ENCODE measurements at places on chromosomes 1 and 21.
A peak's percentile ranks its signal among the peaks of the same experiment; 100 is the strongest.

DNA sequence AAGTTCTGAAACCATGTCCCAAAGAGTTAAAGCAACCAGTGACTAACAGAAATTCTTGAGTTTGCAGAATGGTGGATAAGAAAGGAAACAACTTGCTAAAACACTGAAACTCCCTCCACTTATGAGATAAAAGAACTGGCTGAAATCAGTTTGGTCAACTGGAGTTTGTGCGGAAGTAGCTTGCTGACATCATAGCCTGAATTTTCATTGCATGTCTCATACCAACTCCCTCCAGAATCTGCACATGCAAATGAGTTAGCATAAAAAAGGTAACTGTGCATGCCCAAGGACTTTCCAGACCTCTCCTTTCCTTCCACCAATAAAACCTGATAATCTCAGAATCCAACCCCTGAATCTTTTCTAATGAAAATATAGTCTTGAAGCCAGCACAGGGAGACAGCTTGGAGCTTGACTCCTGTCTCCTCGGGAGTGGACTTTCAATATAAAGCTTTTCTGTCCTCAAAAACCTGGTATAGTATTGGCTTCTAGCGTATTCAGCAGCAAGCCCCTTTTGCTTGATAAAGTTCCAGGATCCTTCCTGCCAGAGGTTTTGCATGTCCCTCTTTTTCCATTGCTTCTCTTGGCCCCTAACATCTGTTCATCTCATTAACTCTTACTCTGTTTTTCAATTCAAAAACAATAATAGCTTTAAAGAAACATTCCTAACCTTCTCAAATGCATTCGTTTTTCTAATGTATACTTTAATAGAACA is 785.8 kb upstream of the ADGRL4 start:
- DNase-seq = no peak

DNA sequence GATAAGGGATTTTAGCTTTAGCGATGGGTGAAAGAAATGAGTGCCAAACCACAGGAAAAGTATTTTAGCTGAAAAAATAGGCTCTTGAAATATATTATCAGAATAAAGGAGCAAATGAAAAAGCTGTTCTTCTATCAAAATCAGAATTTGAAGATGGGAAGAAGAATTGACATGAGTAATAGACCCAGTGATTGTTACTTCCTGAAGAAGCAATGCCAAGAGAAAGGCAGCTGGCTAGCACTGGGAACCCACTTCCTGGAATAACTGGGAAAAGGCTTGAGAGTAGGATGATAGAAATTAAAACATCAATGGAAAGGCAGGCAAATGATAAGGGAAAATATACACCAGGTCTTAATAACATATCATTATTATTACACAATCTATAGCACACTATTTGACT is 29.9 kb upstream of the LYPLAL1 start:
- peak; percentile 23 for DNase-seq

DNA sequence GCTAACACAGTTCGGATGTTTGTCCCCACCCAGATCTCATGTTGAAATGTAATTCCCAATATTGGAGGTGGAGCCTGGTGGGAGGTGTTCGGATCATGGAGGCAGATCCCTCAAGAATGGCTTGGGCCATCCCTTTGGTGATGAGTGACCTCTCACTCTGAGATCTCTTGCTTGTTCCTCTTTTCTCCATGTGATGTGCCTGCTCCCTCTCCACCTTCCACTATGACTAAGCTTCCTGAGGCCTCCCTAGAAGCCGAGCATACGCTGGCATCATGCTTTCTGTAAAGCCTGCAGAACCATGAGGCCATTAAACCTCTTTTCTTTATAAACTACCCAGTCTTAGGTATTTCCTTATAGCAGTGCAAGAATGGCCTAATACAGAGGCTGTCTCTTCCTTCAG is 8.1 kb upstream of the PLA2G5 start:
- no peak for DNase-seq

- DNase-seq = no peak
These were observed 44.7 kb downstream of the ETS2 start for GRCh38 chr21:38850277-38850951.

- DNase-seq = no peak
These were observed 19.3 kb upstream of the ACBD6 start for GRCh38 chr1:180521474-180522212.

DNA sequence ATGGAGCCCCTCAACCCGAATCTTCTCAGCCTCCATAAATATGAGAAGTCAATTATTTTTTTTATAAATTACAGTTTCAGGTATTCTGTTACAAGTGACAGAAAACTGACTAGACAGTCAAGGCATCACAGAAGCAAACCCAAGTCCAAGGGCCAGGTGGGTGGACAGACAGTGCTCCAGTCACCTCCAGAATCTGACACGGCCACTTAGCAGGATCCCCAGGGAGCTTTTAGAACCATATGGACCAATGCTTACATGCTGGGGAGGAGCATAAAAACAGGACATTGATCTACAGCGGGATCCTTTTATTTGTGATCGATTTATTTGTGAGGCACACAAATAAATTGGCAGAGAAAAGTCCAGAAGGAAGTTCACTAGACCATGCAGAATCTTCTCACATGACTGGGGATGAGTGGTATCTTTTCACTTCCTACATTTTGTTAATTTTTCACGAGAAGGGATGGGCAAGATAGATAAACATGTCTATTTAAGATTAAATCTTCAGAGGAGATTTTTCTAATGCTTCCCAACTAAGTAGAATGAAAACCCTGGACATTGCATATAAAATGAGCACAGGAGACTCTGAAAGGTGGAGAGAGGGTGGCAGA is 15.0 kb downstream of the ZNF496 start:
- DNase-seq = no peak

DNA sequence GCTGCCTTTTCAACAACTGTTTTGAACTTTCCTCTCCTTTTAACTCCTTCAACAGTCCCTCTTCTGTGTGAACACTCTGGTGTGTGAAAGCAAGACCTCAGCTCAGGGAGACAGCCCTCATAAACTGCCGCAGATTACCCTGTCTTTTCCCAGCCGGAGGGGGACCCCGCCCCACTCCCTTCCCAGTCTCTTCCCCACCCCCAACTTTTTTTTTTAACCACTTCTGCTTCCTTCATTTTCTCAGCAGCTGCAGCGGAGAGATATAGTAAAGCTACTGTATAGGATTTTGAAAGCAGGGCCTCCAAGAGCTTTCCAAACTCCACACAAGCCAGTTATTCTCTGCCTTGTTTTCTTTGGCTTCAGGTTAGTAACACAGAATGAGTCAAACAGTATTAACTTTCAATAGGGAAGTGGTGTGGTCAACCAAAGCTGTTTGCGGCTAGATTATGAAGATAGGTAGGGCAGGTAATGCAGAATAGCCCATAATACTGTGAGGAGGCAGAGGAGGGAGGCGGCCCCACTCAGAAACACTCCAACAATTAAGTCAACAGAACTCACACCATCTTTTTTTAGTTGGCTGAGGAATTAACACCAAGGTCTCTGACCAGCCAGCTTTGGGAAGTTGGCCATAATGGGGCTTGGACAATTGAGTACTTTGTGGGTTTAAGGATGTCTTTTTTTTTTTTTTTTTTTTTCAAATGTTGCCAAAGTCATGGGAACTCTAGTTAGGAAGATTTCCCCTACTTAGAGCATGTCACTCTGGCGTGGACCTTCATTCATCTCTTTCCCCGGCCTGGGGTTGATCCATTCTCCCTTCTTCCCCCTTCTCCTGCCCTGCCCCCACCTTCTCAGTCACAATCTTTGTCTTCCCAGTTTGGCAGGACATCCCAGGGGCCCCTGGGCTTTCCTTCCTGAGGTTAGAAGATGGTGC is 177.0 kb downstream of the CLIC6 start:
- DNase-seq = peak; percentile 64

DNA sequence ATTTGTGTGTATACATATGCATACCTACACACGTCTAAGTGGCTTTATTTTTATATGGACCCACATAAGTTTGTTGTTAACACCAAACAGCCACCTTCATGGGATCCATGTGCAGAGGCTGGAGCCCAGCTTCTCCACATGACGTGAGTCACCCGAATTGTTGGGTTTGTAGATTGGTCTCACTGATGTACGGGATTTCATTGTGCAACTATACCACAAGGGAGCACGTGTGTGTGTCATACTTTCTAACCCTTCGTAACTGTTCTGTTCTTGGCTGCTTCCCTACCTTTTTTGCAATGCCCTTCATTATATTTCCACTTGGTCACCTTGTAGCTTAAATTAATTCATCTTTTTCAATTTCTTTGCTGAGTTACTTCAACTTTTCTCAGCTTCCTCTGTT is 21.0 kb downstream of the SPRTN start:
- DNase-seq = no peak

- DNase-seq = no peak
These were observed 40.9 kb upstream of the IKBKE start for GRCh38 chr1:206429421-206429820.

GRCh38 chr1:25537153-25537831 is 6.1 kb upstream of the LDLRAP1 start:
- no peak for DNase-seq

DNA sequence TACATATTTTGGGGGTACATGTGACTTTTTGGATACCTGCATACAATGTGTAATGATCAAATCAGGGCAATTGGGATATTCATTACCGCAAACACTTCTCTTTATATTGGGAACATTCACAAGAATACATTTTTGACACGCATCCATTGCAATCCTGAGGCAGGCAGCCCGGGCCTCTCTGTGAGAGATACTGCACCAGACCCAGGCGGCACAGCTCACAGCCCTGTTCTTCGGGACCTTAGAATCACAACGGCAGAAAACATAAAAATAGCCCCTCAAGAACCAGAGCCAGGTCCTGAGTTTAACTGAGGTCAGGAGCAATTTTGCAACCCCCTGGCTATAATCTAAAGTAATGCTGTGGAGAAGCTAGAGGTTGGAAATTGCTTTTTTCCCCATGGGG is 90.8 kb upstream of the PGBD5 start:
- no peak for DNase-seq

DNA sequence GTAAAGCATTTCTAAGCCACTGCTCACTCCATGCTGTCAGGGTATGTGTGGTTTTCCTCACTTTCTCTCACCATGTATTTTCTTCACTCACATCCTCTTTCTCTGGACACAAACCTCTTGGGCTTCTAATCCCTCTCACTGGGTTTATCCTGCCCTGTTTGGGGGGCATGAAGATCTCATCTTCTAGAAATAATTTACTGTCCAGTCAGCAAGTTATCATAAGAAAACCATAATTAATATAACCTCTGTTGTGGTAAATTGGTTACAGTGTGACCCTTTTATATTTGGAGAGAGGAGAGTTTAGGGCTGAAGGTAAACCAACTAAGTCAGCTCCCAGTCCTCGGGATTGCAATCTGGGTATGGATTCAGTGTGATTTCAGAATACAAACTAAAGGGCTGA is 213.8 kb upstream of the PROX1 start:
- DNase-seq = no peak

DNA sequence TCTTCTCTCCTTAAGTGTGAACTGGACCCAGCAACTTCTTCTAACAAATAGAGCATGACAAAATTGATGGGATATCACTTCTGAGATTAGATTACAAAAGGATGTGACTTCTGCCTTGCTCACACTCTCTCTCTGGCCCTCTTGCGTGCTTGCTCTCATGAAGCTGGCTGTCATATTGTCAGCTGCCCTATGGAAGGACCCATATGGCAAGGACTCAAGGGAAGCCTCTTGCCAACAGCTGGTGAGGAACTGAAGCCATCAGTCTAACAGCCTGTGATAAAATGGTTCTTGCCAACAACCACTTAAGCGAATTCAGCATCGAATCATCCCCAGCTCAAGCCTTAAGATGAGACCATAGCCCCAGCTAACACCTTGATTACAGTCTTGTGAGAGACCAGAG is 4.8 kb upstream of the TLR5 start:
- no peak for DNase-seq

DNA sequence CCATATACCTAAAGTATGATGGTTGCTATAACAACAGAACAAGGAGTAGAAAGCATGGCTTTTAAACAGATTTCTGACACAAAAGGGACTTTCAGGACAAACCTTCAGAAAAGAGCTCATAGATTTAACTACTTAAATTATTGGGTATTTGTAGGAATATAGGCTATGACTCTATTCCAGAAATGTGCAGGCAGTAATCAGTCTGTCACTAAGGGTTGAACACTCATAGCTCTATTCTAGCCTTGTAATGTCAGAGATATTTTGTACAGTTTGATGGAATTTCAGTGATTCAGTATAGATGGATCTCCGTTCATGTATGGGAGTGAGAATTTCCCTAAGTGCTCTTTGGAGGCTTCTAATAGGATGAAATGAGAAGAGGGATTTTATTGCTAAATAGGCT is 82.8 kb downstream of the EXTL2 start:
- DNase-seq = no peak

DNA sequence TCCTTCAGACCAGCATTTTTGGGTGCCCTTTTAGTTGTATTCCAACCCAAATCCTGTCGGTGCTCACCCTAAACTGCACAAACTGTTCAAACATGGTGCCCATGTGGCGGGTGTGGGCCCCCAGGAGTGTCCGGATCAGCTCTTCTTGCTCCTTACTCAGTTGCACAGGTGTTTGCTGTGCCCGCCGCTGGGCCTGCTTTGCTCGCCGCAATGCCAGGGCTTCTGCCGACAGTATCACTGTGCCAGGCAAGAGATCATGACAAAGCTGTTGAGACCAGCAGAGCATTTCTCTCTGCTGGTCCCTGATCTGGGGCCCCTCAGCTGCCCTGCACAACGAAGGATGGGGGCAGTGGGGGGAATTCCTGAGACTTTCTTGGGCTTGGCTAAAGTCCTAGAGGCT is 4.9 kb downstream of the NR1I3 start:
- DNase-seq = no peak

GRCh38 chr1:56133522-56134472 is 445.6 kb downstream of the PLPP3 start:
- no peak for DNase-seq
